Aorta (tissue), 5 donors: ENCODE measurements at places on chromosomes 6 and 20. TPM values are rescaled to one million over a fixed set of nuclear protein-coding genes. Genes with fewer than 3 reads are reported as not detected.

GRCh38 chr6:160315310-160315709 is 32.9 kb upstream of the SLC22A3 start:
- DNase-seq: no peak

Gene RIPPLY2
- total RNA-seq: not detected

DNA sequence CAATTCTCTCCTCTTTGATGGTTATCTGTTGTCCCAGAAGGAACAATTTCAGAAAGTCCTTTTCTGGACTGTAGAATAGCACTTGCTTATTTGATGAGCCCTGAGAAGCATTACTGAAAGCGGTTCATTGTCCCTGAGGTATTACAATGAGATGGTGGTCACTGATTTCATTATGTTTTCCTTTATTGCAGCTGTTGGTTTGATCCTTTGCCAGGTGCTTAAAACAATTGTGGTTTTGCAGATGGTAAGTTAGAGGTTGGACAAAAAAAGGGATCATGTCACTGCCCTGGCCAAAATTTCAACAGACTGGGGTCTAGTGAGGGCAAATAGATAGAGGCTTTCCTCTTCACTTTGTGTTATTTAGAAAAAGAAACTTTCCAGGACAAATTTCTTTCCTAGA is 61.9 kb downstream of the ESR1 start:
- no peak for DNase-seq

GRCh38 chr6:91476000-91476399 is 889.1 kb upstream of the MAP3K7 start:
- DNase-seq: no peak

GRCh38 chr6:37241775-37242428 is 15.7 kb upstream of the TBC1D22B start:
- no peak for DNase-seq

Gene SUMO4
- 6.9 TPM for total RNA-seq

GRCh38 chr20:21739161-21739560 is 33.7 kb downstream of the PAX1 start:
- DNase-seq: no peak

- DNase-seq: no peak
These were observed 65.8 kb downstream of the TBC1D7 start for GRCh38 chr6:13262302-13263230.

GRCh38 chr20:54661880-54662465 is 186.6 kb downstream of the DOK5 start:
- DNase-seq: no peak

DNA sequence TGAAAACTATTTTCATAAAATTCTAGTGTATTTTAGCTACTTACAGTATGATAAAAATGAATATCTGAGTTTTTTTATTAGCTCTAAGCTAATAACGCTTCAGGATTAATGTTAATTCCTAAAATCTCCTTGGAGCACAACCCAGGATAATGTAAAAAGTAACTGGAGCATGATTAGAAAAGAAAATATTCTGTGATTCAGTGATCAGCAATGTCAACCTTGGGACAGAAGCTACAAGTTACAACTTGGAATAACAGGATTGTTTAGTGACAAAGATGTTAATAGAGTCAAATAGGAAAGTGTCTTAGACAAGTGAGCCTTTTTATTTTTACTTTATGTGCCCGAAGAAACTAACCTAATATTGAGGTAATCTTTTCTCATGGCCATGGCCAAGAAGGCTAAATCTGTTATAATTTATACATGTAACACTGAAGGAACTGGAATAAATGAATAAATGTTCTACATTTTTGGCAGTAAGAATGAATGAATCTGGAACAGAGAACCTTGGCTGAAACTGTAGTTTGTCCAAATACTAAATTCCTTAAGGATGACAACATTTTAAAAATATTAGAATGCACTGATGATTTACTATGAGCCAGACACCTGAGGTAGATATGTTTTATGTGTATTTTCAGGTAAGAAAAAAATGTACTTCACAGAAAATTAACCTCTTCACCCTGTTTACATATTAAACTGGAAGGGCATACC is 994.0 kb downstream of the GRIK2 start:
- no peak for DNase-seq

DNA sequence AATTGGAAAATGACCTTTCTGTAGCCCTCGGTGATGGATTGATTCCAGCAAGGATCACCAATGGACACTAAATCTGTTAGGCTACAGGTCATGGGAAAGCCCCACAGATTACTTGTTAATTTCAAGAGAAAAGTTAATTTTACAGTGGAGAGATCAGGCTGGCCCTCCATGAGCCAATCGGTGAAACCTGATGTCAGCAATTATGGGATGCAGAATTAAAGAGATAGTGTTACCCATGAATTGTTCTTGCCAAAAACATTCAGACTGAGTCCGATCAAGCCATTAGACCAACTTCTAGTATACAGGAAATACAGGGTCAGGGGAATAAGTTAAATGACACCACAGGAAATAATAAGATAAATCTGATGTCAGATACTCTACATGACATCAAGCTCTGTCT is 214.9 kb upstream of the SYNDIG1 start:
- DNase-seq: no peak
